ENCODE measurements at places on chromosomes 7 and 10. TPM values are rescaled to one million over a fixed set of nuclear protein-coding genes. Genes with fewer than 3 reads are reported as not detected.
A peak's percentile ranks its signal among the peaks of the same experiment; 100 is the strongest.

The CYP26A1 gene
- 1.9 TPM for total RNA-seq

The MINDY3 gene
- 43.8 TPM for total RNA-seq

The AMZ1 gene
- total RNA-seq, result 0.31 TPM

The LDB3 gene
- total RNA-seq, result 314 TPM

The DENND2A gene
- 29.6 TPM for total RNA-seq

GRCh38 chr7:114786455-114786854, 135.4 kb upstream of the MDFIC start:
- DNase-seq, result no peak

GRCh38 chr7:97002555-97003261, 2.6 kb upstream of the DLX6 start:
- DNase-seq, result peak; percentile 1

GRCh38 chr10:22669163-22669711, 45.1 kb downstream of the PIP4K2A start:
- DNase-seq, result no peak

DNA sequence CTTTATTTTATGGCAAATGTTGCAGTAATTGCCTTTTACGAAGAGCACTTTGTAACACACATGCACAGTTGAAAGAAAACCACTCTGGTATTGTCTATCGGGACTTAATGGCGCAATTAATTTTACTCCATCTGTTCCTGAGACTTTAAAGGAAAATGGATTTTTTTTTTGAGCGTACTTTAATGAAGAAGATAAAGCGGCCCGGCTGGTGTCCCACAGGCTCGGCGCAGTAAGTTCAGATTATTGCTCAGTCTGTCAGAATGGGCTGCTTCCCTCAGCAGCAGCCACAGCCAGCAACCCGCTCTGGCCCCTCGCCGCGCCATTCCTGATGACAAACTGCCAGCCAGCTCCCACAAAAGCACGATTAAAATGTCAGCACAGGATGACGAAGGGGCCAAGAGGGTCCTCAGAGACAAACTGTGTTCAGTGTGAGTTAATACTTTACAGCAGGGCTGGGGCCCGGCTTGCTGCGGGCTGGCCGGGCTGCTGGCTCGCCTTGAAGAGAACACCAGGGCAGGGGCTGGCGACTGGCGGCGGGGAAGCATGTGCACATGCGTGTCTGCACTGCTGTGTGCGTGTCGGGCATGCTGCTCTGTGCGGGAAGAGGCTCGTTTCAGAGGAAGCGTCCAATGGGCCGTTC, 501.0 kb upstream of the GALNT17 start:
- DNase-seq, result peak; percentile 75

All from tongue (tissue), 3 donors.